ENCODE measurements at places on chromosomes 7 and 10.
A peak's percentile ranks its signal among the peaks of the same experiment; 100 is the strongest.

DNA sequence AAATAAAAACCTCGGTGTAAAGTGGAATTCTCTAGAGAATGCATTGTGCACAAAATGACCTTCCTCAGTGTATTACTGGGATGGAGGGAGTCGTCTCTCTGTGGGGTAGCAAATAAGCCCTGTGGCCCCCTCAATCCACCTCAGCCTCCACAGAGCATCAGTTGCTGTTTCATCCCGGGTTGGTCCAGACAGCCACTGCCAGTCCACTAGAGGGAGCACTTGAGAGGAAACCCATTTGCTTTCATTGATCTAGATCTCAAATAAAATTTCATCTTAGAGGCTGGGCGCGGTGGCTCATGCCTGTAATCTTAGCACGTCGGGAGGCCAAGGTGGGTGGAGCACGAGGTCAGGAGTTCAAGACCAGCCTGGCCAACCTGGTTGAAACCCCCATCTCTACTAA lies 1128.7 kb downstream of the CNTNAP2 start:
- DNase-seq, result peak; percentile 72

DNA sequence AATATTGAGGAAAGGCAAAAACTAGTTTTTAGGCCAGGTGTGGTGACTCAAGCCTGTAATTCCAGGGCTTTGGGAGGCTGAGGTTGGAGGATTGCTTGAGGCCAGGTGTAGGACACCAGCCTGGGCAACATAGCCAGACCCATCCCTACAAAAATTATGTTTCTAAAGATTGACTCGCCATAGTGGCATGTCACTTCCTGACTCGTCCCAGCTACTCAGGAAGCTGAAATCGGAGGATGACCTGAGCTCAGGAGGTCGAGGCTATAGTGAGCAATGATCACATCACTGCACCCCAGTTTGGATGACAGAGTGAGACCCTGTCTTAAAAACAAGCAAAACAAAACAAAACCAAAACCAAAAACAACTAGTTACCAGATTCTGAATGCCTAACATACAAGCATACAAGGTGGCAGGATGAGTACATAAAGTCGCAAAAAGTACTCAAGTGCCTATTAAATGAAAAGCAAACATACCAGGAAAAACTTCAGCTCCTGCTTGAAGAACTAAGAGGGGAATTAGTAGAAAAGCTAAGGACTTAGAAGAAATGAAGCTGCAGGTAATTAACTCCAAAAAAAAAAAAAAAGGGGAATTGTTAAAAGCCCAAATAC lies 14.1 kb downstream of the ZNF398 start:
- DNase-seq, result no peak

DNA sequence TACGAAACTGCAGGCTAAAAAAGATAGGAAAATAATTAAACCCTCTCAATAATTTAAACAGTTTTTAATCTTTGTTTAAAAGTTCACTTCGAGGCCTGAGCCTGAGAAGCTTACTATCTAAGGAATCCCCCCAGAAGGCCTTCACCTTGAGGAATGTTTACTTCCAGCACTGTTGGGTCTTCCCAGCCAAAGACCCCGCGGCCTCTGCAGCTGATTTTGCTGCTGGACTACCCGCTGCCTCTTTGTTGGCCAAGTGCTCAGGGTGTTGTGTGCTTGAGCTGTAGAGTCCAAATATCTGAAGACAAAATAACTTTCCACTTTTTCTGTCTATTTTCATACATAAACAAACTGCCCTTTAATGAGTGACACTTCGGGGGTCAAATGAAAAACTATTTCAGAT lies 292.7 kb downstream of the GLRX3 start:
- DNase-seq, result no peak

- no peak for DNase-seq
Measured at GRCh38 chr7:25180592-25180923, 47.7 kb downstream of the NPVF start.

- no peak for DNase-seq
Measured at GRCh38 chr7:511476-512145, 8.0 kb downstream of the PDGFA start.

- no peak for DNase-seq
Measured at GRCh38 chr10:102546606-102547320, 43.0 kb downstream of the SUFU start.

DNA sequence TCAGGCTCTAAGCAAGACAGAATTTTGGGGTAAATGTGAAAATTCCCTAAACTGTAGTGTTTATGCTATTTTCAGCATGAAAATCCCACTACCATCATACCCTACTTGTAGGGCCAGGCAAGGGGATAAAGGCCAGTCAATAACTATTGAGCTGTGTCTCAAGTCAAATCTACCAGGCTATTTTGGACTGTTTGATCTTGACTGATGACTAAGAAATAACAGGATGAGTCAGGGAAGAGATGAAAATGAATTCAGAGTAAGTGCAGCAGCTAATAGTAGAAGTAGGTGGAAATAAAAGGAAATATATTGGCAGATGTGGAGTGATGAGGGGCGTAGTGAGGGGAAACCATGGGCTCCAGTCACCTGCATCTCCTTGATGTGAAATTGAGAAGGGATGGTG lies 225.8 kb upstream of the PHYHIPL start:
- no peak for DNase-seq

DNA sequence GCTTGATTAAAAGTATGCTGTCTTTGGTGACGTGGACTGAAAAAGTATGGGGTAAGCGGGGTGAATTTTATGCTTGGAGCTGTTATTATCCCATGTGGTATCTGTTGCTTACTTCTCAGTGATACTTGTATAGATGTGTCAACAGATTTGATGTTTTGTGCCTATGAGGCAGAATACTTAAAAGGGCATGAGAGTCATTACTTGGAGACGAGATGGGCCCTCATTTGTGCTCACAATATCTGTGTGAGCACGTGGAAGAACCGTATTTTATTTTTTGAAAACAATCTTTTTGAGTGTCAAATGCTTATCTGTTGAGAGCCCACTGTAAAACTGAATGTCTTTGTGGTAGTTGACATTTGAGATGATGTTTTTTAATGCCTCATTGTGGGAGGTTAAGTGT lies 281.9 kb downstream of the EXOC4 start:
- no peak for DNase-seq

GRCh38 chr7:97117035-97117371 lies 495 bp upstream of the SDHAF3 start:
- no peak for DNase-seq

DNA sequence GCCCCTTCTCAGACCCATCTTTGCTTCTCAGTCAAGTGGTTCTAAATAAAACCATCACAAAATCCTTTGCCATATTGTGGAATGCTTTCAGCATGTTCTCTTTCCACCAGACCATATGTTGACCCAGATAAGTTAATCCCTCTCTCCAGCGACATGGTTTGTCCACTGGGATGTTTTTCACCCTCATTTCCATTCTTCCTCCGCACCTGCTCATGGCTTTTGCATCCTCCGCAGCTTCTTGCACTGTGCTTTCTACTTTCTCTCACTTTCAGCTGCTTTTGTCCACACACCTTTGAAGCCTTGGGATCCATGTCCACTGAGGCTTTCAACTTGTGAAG lies 52.3 kb upstream of the WAC start:
- no peak for DNase-seq

DNA sequence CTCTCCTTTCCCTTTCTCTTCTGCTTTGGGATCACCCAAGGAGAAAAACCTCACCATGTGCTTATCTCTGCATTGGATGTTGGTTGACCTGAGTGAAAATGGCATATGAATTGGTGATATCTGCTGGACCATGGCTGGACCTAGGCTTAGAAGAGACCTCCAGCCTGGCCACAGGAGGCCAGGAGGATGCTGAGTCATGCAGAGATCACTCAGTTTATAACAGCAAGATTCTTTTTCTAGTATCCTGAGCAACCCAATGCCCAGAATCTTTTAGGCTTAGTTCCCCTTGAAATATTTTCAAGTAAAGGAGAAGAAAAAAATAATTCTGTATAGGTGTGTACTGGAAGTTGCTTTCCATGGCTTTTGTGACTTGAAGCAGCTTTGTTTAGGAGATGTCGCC lies 236.3 kb downstream of the KLF6 start:
- no peak for DNase-seq

- no peak for DNase-seq
Measured at GRCh38 chr7:132878204-132878919, 203.5 kb downstream of the CHCHD3 start.

GRCh38 chr10:105197598-105198364 lies 556.7 kb downstream of the SORCS3 start:
- no peak for DNase-seq

- no peak for DNase-seq
Measured at GRCh38 chr7:37428681-37429434, 19.8 kb downstream of the ELMO1 start.
